ENCODE measurements at places on chromosomes 3 and 15.
A peak's percentile ranks its signal among the peaks of the same experiment; 100 is the strongest.

DNA sequence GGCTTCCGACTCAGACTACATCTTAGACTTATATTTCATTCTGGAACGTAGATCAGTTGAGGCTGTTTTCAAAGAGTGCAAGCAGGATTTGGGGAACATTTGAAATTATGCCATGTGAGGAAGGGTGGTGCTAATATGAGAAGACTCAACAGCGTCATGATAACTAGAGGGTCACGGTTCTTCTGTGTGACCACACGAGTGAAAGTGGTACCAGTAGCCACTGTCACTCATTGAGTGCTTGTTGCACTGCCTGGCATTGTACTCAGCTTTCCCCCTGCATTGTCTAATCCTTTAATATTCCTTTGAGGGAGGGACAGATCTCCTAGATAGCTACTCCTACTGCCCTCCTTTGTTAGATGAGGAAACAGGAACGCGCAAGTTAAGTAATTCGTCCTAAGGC, 81.3 kb upstream of the PLXNA1 start:
- DNase-seq: no peak

DNA sequence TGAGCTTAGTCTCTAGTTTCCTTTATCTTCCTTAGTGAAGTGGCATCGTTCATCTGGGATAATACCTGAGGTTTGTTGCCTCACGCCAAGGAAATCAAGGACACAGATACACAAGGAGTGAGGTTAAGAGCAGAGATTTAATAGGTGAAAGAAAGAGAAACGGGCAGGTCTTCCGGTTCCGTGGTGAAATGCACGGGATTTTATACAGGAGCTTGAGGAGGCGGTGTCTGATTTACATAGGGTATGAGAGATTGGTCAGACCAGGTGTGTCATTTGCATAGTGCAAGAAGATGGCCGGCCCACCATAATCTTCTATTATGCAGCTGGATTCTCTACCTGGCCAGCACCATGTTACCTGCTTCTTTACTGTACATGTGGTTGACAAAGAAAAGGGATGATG, 17.2 kb downstream of the ARRDC4 start:
- DNase-seq: no peak

DNA sequence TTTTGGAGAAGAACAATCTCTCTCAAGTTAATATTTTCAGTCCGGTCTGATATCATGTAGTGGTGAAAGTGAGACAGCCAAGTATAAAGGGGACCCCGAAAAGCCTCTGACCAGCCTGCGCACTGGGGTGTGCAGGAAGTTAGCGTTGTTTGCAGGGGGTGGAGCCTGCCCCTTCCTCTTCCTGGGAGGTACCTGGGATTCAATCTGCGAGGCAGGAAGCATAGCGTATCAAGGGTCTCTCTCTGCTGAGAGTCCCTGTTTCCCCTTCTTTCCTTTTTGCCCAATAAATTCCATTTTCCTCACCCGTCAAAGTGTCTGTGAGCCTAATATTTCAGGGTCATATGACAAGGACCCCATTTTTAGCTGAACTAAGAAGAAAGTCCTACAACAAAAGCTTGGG, 44.8 kb upstream of the CBLB start:
- no peak for DNase-seq

GRCh38 chr3:38585791-38586420, 63.6 kb downstream of the SCN5A start:
- peak; percentile 28 for DNase-seq

DNA sequence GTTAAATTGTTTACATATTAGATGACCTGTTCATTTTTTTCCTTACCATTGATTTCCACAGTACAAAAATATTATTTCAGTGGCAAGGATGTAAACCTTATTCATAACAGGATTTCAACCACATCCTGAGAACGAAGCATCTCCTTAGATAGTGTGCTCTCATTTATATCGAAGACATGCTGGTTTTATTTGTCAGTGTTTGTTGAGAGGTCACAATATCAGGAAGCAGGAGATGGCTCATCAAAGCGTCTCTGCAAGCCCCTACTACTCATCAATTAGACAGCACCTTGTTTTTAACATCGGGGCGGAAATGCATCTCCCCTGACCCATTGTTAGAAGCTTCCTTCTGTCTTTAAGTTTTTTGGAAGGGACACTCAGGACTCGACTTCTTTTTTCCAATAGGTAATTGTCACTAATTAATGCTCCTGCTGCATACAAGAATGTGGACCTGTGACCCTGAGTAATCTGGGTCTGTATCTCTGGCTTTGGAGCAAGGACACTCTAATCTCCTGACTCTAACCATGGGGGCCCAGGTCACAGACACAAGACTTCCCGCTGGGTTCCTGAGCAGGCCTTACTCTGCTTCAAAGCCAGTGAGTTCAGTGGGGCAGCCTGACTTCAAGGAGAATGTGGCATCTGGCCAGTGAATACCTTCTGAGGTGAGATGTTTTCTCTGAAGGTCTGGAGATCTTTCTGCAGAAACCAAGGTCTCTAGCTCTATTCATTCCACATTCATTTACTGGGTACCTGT, 50.3 kb downstream of the MECOM start:
- no peak for DNase-seq

DNA sequence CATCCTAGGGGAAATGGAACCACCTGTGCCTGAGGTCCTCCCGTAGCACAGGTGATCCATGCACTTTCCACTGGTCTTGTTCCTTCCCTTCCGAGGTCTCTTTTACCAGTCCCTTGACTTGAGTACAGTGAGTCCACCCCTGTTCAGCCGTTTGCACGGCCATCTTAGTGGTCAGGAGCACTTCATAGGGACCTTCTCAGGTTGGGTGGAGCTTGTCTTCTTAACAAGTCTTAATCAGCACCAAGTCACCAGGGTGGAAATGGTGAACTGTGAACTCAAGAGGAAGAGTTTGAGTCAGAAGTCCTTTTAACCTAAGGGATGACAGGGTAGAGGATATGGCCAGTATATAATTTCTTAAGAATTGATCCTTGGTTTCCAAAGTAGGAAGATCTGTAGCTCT, 21.4 kb downstream of the ARL8B start:
- DNase-seq: no peak
